ENCODE measurements at places on chromosomes 2 and 18.
A peak's percentile ranks its signal among the peaks of the same experiment; 100 is the strongest.

DNA sequence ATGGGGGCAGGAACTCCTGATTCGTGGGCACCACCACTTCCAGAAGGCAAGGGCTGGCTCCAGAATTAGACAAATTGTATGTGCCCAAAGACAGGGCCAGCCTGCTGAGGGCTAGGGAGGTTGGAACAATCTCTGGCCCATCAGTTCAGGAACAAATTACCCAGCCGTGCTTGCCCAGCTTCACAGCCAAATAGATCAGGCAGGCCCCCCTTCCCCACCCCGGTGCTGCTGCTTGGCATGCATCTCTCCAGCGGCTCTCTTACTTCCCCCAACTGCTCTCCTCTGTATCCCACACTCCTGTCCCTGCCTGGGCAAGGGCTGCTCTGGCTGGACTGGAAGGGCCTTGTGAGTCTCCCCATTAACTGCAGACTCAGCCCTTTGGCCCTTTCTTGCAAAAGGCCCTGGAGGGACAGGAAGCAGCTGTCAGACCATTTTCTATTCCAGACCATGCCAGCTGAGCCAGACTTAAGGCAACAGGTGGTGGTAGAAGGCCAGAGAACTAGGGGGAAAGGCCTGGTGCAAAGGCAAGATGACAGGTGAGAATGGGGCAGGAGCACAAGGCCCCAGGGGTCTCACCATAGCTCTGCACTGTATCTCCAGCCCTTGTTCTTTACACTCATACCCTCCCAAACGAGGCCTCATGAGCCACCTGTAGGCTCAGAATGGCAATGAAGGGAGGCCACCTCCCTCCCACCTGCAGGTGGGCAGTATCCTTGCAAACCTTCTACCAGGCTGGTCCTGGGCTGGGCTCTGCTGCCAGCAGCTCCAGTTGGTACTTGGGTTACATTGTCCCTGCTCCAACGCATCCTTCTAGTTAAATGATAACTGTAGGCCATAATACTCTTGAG lies 30.7 kb upstream of the ACAA2 start:
- no peak for DNase-seq

DNA sequence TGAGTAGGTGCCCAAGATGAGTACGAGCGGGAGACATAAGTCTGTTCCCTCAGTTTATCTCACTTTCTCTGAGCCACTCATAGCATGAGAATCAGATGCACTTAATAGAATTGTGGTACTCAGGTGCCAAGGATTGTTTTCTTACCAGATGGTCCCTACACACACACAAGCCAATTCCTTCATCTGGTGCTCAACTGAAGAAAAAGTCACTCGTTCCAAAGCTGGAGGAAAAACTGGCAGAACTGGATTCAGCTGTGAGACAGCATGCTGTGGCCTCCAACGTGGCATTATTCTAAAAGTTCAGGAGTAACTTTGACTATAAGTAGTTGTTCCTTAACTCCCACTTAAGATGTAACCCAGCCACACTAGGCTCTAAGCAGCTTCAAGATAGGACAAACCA lies 33.4 kb upstream of the ABCA12 start:
- DNase-seq, result no peak

GRCh38 chr2:9388199-9388681 lies 35.1 kb downstream of the ITGB1BP1 start:
- DNase-seq, result no peak

- DNase-seq, result no peak
Measured at GRCh38 chr18:6917072-6917471, 187.6 kb downstream of the ARHGAP28 start.

DNA sequence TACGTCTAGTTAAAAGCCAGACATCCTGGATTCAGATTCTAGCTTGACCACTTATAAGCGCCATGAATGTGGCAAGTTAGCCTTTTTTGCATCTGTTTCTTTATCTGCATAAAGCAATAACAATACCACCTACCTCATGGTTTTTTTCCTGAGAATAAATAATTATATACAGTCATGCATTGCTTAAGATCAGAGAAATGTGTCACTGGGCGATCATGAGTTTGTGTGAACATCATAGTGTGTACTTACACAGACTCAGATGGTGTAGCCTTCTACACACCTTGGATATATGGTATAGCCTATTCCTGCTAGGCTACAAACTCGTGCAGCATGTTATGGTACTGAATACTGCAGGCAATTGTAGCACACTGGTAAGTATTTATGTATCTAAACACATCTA lies 84.7 kb upstream of the PELI1 start:
- no peak for DNase-seq

DNA sequence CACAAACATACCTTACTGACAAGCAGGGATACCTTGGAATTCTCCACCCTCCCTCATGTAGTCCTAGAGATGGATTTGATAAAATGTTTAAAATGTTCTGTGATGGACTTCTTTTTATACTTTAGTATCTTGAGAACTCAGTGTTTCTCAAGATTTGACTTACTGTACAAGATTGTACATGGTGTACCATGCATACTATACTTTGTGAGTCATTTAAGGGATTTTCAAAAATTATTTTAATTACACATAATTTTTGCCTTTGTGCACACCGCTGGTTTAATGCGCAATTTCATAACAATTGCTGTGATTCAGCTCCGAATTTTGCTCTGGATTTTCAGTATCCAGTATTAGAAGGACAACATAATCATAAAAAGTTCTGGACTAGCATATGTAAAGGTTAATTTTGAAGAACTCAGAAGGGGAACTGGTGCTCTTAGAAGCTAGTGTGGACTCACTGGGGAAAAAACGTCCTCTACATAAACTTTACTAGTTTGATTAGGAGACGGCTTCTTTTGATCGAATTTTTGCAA lies 78.6 kb upstream of the ACSL3 start:
- no peak for DNase-seq

DNA sequence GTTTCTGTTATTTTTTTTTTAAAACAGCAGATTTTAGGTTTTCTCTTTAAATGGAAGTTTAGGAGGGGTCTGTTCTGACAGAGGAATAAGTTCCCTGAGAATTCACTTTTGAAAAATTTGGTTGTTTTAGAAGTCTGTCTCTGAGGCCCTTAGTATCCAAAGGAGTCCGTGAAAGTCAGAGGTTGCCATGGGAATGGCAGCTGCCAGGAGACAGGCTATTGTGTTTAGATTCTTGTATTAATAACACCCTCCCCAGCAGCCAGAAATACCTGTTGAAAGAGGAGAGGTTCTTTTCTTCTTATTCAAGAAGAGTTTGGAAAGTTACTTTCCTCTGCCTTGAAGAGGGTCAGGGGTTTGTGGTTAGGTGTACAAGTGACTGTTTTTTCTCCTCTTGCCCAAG lies 29.5 kb downstream of the TNP1 start:
- no peak for DNase-seq

DNA sequence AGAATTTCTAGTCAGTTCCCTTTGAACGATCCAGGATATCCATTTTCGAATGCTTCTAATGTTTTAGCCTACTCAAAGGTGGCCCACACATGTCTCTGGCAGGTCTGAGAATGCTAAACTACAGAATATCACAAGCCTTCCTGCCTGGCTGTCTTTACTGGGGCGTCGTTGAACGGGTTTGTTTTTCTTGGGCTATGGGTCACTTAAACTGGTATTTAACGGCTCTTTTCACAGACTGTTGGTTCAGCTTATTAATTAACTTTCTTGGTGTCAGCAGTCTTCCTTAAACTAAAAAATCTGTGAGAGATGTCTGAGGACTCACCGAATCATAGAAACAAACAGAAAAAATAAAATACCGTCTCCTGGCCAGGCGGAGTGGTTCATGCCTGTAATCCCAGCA lies 563.2 kb upstream of the NRP2 start:
- no peak for DNase-seq

DNA sequence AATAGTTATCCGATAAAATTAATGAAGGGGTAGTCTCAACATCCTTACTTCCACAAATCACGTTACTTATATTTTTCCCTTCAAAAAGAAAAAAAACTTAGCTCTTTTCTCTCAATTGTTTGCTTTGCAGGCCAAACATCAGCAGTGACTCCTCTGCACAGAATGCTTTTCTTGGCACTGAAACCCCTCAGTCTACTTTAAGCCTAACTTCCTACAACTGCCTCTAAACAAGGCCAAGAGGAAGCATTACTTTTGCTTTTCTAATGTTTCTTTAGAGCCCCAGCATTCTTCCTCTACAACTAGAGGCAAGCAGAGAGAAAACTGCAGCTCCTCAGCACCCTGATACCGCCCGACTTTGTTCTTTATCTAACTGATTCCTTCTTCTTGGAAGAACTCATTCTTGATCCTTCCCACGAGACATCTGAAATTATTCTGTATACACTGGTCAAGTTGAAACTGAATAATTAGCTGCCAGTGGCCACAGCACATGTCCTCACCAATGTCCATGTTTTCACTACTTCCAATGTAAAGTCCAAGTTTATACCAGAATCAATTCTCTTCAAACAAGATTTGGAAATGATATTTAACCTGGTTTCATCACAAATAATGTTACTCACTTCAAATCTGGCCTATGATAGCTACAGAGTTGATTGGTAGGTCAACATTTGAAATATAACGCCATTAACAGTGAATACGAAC lies 55.3 kb downstream of the DTNB start:
- DNase-seq, result no peak

- no peak for DNase-seq
Measured at GRCh38 chr2:235568431-235568830, 74.6 kb downstream of the AGAP1 start.

- peak; percentile 22 for DNase-seq
Measured at GRCh38 chr2:178891265-178891958, 84.2 kb upstream of the TTN start.

- no peak for DNase-seq
Measured at GRCh38 chr2:58133395-58133794, 86.8 kb downstream of the VRK2 start.

DNA sequence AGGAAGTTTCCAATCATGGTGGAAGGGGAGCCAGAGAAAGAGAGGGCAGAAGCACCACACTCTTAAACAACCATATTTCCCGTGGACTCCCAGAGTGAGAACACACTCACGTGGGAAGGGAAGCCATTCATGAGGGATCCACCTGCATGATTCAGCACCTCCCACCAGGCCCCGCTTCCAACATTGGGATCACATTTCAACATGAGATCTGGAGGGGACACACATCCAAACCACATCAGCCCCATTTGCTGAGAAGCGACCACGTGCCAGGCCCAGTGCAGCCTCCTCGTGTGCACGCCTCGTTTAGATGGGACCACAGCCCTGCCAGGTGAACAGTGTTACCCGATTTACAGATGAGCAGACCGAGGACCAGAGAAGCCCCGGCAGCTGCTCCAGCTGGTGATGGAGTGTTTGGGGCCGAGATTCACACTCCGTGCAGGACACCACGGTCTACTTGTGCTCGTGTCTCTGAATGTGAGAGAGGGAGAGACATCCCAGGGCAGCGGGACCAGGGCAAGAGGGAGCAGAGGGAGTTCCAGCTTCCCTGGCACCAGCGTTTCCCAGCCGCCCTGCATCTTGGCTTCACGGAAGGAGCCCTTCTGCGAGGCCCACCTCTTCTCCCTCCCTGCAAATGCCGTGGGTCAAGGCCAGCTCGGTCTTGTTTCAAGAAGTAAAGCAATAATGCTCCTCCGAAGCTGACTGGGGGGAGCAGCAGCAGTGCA lies 76.9 kb upstream of the ODC1 start:
- DNase-seq, result no peak

GRCh38 chr2:102114290-102114721 lies 28.2 kb upstream of the IL1R1 start:
- no peak for DNase-seq

- no peak for DNase-seq
Measured at GRCh38 chr2:190093793-190094192, 31.3 kb upstream of the MSTN start.

DNA sequence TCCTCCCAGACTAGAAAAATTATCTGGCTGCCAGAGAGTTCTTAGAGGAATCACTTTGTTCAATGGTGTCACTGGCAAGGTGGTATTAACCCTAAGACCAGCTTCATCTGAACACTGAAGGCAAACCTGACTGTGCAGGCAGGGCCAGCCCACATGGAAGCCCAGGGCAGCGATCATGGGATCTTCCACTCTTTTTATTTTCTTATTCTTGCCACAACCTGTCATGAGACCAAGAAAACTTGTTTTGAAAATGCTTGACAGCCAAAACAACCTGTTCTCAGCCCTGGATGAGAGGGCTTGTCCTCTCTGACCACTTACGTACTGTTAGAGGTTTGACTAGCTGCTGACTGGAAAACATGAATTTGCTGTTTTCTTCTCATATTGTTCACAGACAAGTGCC lies 75.3 kb upstream of the FOSL2 start:
- DNase-seq, result no peak

DNA sequence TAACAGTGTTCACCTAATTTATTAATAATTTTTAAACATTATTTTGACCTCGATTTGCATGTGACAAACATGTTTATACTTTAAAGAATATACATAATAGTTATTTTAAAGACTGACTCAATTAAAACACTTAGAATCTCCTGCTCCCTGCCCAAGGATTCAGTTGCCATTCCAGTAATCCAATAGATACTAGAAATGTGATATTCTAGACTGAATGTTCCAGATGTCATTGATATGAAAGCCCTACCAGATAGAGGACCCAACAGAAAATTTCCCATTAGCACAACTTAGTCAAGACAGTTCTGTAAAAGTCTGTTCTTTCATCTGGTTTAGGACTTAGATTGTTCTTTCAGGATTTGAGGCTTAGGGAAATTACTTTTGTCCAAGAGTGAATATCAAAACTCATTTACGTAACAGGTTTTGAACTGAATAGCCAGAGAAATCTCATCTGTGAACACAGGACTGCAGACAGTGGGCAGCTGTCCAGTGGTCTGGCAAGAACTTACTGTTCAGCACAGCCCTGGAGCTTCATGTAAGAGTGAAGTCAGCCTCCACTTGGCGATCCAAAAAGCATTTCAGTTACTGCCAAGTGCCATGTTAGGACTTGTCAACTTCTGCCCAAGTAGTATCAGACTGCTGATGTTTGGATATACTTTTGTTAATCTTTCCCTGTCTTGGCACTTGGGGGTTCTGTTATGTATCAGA lies 77.5 kb downstream of the OSBPL6 start:
- no peak for DNase-seq

- DNase-seq, result no peak
Measured at GRCh38 chr2:126975671-126976655, 77.3 kb downstream of the TEX51 start.

DNA sequence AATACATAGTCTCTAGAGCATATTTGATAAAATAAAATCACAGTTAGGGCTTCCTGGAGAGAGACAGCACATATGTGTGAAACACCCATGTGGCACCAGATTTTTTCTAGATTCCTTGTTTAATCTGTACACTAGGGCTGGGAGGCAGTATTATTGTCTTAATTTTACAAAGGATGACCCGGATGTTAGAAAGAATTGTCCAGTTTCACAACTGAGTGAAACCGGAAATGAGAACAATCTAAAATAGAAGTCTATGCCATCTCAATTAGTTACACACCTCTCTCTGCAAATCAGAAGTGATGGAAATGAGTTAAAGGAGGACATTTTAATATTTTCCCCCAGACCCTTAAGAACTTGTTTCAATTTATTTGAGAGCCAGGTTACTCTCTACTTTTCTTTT lies 463.7 kb upstream of the DSEL start:
- DNase-seq, result no peak

- no peak for DNase-seq
Measured at GRCh38 chr18:78292618-78293380, 686.8 kb upstream of the SALL3 start.
